Neural crest cell (in vitro differentiated cells): ENCODE measurements at places on chromosomes 3 and 15. TPM values are rescaled to one million over a fixed set of nuclear protein-coding genes. Genes with fewer than 3 reads are reported as not detected.

DNA sequence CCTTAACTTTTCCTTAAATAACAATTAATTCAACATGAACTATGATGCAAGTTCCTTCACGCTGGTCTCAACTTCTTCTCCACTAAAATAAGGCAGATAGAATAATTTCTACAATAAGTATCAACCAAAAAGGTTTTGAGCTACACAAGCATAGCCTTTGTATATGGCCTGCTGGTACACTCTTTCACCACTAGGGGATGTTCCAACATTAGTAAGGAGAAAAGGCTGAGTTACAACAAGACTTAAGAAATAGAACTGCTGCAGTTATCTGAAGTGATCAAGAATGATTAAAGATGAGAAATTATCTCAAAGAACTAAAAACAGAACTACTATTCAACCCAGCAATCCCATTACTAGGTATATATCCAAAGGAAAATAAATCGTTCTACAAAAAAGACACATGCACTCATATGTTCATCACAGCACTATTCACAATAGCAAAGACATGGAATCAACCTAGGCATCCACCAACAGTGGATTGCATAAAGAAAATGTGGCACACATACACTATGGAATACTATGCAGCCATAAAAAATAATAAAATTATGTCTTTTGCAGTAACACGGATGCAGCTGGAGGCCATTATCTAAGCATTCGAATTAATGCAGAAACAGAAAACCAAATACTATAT is 14.4 kb downstream of the ATP13A3 start:
- no peak for DNase-seq

The NMNAT3 gene
- total RNA-seq: 2.1 and 2.5 TPM in 2 replicates

DNA sequence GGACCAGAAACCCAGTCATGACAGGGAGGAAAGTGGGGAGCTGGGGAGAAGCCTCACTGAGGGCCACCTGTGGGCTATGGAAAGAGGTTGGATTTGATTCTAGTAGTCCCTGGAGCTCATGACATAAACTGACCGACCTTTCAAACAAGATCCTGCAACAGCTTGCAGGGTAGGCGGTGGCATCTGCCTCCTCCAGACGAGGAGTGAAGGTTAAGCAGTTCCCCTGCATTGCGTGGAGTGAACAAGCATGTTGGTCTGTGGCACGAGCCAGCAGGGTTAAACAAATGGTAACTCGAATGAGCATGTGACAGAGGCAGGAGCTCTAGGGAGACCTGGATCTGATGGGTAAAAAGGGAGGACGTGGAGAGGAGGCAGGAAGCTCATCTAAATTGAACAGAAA is 12.7 kb downstream of the TGM4 start:
- no peak for DNase-seq

GRCh38 chr15:78682693-78683410 is 41.8 kb upstream of the CHRNB4 start:
- no peak for DNase-seq

The ZPLD1 gene
- total RNA-seq: not detected in 2 replicates

- no peak for DNase-seq
Observed at GRCh38 chr3:188687389-188687788, 484.4 kb upstream of the TPRG1 start.

GRCh38 chr15:87200149-87200548 is 1056.4 kb downstream of the NTRK3 start:
- DNase-seq: no peak

DNA sequence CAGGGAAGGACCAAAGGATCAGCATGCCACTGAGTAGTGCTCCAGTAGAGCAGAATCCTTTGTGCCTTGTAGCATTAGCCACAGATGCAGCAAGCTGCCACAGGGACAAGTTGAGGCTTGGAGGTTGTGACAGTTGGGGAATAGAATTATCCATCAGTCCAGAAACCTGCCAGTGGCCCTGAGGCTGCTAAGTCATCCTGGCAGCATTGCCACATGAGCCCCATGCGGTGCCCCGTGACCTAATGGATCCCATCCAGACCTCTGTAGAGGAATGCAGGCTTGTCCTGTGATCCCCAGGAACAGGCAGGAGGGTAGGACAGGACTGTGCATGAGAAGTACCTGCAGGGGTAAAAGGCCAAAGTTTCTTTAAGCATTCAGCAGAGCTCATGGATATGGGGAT is 51.7 kb downstream of the BOC start:
- DNase-seq: no peak

The SNX22 gene
- 12.7 and 12.9 TPM in 2 replicates for total RNA-seq

DNA sequence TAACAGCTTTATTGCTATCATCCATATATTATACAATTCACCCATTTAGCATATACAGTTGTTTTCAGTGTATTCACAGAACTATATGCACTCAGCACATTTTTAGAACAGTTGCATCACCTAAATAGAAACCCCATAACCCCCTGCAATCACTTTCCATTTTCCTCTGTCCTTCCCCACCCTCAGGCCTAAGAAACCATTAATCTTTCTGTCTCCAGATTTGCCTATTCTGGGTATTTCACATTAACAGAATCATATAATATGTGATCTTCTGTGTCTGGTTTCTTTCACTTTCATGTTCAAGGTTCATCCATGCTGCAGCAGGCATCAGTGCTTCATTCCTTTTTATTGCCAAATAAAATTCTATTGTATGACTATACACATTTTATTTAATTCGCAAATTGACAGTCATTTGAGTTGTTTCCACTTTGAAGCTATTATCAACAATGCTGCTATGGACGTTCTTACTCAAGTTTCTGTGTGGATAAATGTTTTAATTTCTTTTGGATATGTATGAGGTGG is 39.8 kb downstream of the ADAMTS17 start:
- DNase-seq: no peak

- no peak for DNase-seq
Observed at GRCh38 chr15:92595506-92596381, 59.8 kb downstream of the FAM174B start.

The CPNE9 gene
- total RNA-seq: 0.48 and 1.3 TPM in 2 replicates

The DNAJA4 gene
- total RNA-seq: not detected in 2 replicates

The TTLL13 gene
- 0.19 TPM in 1 of 2 replicates, not detected in the other for total RNA-seq

DNA sequence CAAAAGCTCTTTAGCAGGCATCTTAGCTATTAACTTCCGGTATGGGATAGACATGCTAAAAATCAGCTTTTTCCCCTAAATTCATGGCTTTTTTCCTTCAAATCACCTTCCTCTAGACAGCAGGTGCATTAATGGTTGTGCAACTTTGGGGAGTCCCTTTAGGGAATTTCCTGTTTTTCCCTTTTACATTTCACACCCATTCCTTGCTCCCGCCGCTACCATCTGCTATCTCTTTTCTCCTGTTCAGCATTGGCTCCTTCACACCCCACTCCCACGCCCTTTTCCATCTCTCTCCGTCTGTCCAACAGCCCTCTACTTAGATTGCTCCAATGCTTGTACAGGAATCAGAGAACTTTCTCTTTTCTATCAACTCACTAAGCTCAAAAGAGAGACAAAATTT is 43.4 kb downstream of the FEZF2 start:
- DNase-seq: no peak

The ILDR1 gene
- not detected in 2 replicates for total RNA-seq

The RBMS3 gene
- 34.5 and 35.4 TPM in 2 replicates for total RNA-seq

- DNase-seq: no peak
Observed at GRCh38 chr15:98893401-98893800, 114.2 kb downstream of the PGPEP1L start.

The OR5K2 gene
- not detected in 2 replicates for total RNA-seq

- no peak for DNase-seq
Observed at GRCh38 chr15:28184166-28184565, 85.1 kb upstream of the OCA2 start.

DNA sequence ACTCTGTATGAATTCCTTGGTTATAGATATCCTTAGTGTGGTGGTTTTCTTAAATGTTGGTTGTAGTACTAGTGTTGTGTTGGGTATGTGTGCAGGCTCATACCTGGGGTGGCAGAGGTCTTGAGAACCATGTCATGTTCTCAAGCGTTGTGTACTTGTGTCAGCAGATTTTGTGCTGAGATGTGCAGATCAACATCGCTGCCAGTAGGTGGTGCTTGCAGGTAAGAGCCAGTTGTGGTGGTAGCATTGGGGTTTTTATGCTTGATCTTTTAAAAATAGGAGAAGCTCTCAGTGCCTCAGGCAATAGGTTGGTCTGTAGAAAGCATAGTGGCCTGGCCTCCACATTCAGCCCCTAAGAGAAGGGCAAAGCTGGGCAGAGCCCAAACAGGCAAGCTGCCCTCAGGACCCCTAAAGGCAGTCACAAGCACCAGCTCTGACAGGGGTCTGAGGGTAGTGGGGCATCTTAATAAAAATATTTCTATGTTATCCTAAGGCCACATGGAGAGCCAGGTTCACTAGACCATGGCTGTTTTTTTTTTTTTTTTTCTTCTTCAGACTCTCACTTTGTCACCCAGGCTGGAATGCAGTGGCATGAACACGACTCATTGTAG is 164.0 kb downstream of the IL20RB start:
- peak; percentile 22 for DNase-seq

The DPPA2 gene
- total RNA-seq: 0.86 and 1.1 TPM in 2 replicates

- peak; percentile 50 for DNase-seq
Observed at GRCh38 chr3:141875893-141876380, 506 bp upstream of the ATP1B3 start.

DNA sequence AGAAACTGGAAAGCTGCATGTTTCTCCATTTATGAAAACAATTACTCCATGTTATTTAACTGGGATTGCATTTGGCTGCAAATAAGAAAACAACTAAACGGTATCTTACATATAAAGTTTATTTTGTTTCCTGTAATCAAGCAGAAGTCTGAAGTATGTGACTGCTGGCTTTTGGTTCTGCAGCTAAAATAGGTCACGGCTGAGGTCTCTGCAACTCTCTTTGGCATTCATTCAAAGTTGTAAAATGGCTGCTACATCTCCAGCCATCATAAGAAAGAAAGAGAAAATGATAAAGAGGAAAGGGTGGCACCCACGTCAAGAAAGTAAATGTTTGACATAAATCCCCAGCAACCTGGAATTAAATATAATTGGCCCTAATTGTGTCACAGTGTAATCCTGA is 406.1 kb downstream of the TBC1D5 start:
- no peak for DNase-seq
